Uterine smooth muscle cell (primary cell): ENCODE measurements at places on chromosomes 12 and 14. TPM values are rescaled to one million over a fixed set of nuclear protein-coding genes. Genes with fewer than 3 reads are reported as not detected.

BIN2 gene
- not detected in 2 replicates for total RNA-seq

ANO2 gene
- under 0.01 TPM in 1 of 2 replicates, not detected in the other for total RNA-seq

TTC9 gene
- under 0.01 TPM in 2 replicates for total RNA-seq

KRT4 gene
- under 0.01 TPM in 1 of 2 replicates, not detected in the other for total RNA-seq
